ENCODE measurements at places on chromosomes 3 and 15. TPM values are rescaled to one million over a fixed set of nuclear protein-coding genes. Genes with fewer than 3 reads are reported as not detected.

- DNase-seq: no peak
Measured at GRCh38 chr3:180253283-180253682, 216.5 kb upstream of the PEX5L start.

- DNase-seq: no peak
Measured at GRCh38 chr15:97995881-97996603, 35.5 kb downstream of the ARRDC4 start.

The CAMKV gene
- 0.92 TPM for polyA plus RNA-seq

DNA sequence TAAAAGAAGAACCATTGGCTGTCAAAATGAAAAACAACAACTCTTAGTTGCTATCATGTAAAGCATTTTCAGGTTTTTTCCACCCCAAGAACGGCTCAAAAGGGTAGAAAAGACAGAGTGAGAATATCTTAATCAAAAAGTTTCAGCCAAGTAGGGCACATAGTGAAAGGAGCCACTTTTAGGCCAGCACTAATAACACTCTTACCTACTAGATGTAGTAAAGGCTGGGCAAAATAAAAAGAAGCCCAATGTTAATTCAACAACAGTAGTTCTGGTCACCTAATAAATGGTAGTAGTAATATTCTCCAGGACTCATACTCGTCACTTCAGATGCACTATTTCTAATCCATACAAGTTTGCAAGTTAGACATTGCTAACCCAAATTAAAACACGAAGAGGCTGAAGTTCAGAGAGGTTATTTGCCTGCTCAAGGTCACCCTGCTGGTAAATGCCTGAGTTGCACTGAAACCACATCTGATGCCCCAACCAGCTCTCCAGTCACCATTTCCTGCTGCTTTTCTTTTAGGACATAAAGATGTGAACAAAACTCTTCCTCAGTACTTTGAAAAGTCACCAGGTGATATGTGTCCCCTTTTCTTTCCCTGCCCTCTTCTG lies 7.5 kb downstream of the GOLIM4 start:
- no peak for DNase-seq

The CCNB2 gene
- polyA plus RNA-seq: 15.8 TPM
